Activated CD8-positive, alpha-beta memory T cell treated with anti-CD3 and anti-CD28 coated beads for 24 hours (primary cell): ENCODE measurements at places on chromosomes 3 and 15.

DNA sequence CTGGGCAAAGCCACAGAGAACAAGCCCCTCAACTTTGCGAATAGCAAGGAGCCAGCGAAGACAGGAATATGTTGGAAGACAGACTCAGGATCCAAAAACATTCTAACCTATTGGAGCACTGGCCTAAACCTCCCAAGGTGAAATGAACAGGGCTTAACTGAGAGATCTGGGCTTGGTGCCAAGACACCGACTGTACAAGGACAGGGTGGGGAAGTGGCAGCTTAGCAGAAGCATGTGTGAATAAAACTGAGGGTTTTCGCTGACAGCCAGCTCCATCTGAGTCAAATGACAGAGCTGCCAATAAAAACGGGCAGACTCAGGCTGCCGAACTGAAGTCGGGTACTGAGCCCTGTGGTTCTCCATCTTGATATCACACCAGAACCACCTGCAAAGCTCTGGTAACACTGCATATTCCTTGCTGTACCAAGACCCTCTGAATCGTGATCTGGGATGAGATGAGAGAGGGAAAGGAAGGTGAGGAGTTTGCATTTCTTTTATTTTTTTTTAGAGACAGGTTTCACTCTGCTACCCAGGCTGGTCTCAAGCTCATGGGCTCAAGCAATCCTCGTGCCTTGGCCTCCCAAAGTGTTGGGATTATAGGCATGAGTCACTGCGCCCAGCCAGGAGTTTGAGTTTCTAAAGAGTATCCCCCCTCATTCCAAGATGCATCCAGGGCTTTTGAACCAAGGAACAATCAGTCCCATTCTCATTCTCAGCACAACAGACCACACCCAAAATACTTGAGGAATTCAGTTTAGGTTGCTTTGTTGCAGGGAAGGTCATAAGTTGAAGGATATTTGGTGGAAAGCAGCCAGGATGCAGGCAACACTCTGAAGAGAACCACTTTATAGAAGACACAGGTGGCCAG lies 6.0 kb upstream of the PLCB2 start:
- DNase-seq = no peak

- DNase-seq = no peak
Observed at GRCh38 chr3:119635719-119636118, 24.7 kb downstream of the POPDC2 start.

- no peak for DNase-seq
Observed at GRCh38 chr3:152362086-152362485, 93.4 kb downstream of the MBNL1 start.

- no peak for DNase-seq
Observed at GRCh38 chr3:95923496-95924210, 890.7 kb upstream of the EPHA6 start.

GRCh38 chr15:45276831-45277230 lies 24.8 kb downstream of the SLC28A2 start:
- DNase-seq = no peak

- peak; percentile 5 for DNase-seq
Observed at GRCh38 chr15:92657486-92657885, 1.9 kb upstream of the FAM174B start.

GRCh38 chr3:175279457-175279856 lies 420.3 kb downstream of the NAALADL2 start:
- no peak for DNase-seq

- no peak for DNase-seq
Observed at GRCh38 chr3:80238606-80239005, 470.8 kb upstream of the ROBO1 start.

- no peak for DNase-seq
Observed at GRCh38 chr3:135267487-135267886, 472.4 kb downstream of the EPHB1 start.

- no peak for DNase-seq
Observed at GRCh38 chr3:14230729-14231128, 52.1 kb downstream of the LSM3 start.

GRCh38 chr3:83946049-83946448 lies 1012.7 kb upstream of the CADM2 start:
- DNase-seq = no peak

DNA sequence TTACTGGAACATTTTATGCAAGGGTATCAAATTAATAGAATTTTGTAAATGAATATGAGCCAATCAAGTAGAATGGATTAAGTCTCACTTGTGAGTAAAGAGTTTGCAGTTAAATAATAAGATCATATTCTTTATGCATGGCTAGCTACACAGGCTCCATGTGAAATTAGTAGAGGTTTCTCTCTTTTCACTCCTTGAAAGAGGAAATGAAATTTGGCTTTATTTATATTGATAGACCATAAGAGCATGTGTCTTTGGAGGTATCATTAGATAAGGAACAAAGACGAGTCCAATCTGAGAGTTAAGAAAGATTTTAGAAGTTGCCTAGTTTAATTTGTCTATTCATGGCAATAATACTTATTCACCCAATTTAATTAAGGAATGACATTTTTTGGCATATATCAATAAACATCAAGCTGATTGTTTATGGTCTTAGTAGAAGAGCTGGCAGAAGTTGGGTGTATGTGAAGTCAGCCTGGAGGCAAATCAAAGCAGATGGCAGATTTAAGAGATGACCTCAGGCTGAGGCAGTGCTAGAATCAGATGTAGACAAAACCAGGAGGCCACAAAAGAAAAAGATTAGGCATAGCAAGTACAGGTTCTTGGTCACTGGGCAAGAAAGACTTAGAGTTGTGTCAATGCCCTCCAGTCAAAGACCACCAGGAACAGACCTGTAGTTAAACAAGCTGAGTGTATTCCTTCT lies 406.5 kb upstream of the ARHGEF26 start:
- no peak for DNase-seq

DNA sequence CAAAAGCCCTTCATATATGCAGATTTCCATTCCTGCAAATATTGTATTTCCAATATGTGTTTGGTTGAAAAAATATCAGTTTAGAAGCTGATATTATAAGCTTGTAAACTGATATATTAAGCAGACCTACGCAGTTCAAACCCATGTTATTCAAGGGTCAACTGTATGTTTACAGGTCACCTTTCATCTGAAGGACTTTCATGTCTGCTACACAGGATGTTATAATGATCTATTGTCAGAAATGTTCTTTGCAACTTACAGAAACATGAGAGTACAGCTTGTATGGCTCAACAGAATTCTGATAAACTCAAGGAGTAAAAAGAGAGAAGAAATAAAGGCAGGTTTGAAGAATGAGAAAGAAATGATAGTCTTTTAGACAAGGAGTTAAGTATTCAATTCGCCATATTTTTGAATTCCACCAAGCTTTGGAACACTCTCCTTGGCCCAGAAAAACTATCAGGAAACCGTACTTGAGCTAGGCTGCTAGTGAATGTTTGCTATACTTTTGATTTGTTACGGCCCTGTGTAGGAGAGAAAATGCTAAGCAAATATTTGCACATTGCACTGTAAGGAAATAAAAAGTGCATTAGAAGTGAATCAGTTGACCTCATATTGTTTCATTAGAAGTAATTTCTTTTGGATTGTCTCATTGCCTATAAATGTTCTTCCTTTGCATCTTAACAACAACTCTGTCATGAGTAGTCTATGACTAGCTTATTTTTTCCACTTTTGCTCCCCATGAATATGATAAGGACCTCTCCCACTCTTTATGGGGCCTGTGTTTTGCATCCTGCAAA lies 81.2 kb downstream of the NEK11 start:
- no peak for DNase-seq

DNA sequence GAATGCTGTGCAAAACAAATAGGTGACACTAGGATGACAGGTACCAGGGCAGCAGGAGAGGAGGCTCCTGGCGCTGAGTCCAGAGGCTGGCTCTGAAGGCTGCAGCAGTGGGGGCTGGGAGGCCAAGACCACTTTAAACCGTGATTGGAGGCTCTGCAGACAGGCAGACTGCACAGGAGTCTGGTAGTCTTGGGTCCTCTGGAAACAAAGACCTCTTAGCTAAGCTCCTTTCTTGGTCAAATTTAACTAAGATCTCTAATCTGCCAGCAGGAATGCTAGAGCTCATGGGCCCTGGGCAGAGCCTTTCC lies 4.4 kb upstream of the MUSTN1 start:
- no peak for DNase-seq

- no peak for DNase-seq
Observed at GRCh38 chr15:39409876-39410530, 170.9 kb upstream of the THBS1 start.
